ENCODE measurements at places on chromosomes 16 and 17.
A peak's percentile ranks its signal among the peaks of the same experiment; 100 is the strongest.

DNA sequence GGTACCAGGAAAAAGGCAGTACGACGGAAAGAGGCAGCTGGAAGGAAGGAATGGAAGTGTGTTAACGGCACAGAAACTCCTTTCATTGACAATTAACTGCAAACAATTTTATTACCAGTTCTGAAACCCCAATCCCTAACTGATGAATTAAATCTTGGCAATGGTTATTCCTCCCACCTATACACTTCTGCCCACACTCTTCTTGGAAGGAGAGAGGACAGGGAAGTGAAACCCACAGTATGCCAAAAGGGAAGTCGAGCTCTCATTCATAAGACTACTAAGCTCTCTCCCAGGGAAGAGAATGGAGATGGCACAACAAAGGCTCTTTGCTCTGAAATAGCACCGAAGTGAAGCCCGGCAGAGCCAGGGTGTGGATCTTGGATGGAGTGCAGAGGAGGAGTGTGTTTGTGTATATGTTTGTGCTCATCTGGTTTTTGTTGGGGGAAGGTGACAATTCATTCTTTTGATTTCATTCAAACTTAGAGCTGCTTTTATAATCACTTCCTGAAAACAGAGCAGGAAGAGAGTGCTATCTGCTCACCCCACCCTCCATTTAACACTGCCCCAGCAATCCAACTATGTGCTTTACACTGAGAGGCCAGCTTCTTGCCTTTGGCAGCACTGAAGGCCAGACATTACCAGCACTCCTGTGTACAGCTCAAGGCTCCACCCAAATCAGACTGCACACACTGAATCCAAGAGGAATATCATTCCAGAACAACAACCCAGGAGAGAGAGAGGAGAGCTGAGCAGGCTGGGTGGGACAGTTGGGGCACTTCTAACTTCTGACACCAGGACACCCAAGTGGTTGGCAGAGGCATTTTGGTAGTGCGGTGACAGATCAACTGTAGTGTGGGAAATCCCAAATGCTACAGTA lies 68.7 kb downstream of the HIC1 start:
- DNase-seq, result no peak

GRCh38 chr17:71286625-71287024 lies 834.2 kb upstream of the SOX9 start:
- DNase-seq, result no peak

- DNase-seq, result peak; percentile 10
Measured at GRCh38 chr17:17921192-17922069, 50.8 kb downstream of the TOM1L2 start.

DNA sequence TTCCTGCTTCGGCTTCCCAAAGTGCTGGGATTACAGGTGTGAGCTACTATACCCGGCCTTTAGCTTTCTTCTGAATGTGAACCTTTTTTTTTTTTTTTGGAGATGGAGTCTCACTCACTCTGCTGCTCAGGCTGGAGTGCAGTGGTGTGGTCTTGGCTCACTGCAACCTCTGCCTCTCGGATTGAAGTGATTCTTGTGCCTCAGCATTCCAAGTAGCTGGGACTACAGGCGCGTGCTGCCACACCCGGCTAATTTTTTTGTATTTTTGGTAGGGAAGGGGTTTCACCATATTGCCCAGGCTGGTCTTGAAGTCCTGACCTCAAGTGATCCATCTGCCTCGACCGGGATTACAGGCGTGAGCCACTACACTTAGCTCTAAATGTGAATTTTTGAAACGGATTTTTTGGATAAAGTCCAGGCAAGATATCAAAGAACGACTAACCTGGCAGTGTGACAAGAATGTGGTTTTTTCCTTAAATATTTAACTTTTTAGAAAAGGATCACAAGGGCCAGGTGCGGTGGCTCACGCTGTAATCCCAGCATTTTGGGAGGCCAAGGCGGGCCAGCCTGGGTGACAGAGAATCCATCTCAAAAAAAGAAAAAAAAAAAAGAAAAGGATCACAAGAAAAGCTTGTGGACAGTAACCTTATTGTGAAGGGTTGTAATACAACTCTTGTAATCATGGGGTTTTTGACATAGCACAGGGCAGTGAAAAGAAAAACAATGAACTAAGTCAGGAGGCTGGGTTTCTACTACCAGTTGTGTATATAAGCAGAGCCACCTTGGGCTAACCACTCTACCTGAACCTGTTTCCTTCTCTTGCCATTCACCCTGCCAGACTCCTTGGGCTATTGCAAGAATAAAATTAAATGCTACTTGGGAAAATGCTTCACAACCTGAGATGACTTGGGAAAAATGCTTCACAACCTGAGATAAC lies 6.2 kb downstream of the BRCA1 start:
- no peak for DNase-seq
